ENCODE measurements at places on chromosomes 5 and 9.

DNA sequence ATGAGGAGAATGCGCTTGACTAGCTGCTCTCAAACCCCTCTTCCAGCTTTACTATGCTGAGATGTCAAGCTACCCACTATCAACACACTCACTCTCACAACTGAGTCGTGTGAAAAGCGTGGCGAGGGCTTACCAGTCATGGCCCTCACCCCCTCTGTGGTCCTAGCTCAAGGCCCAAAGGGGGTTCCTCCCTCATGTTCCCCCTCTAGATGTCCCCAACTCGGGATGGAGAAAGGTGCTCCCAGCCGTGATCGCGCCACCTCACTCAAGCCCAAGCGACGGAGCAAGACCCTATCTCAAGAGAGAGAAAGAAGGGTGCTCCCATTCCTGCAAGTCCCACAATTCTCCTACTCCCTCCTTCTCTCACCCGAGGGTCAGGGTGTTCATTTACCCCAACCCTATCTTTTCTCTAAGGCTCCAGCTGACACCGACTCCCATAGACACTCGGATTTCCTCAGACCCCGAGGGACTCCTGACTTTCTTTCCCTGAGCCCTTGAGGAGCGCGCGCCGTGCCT is 559 bp downstream of the SLC38A9 start:
- DNase-seq = peak; percentile 57

GRCh38 chr5:76192837-76193236 is 109.7 kb downstream of the SV2C start:
- no peak for DNase-seq

- DNase-seq = no peak
Observed at GRCh38 chr5:42656651-42657015, 100.0 kb upstream of the CCDC152 start.

DNA sequence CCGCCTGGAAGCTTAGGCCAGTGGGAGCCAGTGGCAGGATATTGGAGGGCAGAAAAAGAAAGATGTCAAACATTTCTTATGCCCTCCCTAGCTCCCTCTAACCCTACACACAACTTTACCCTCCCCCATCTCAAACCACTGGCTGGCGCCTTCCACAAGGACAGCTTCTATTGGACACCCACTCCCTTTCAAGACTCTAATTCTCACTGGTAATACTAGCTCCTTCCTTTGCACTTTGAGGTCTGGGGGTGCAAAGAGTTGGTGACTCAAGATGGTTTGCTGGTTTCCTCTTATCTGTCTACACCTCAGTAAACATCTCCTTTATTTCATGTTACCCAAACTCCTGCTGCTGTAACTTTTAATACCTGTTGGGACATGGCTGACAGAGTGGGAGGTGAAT is 11.6 kb upstream of the ITGA1 start:
- no peak for DNase-seq

DNA sequence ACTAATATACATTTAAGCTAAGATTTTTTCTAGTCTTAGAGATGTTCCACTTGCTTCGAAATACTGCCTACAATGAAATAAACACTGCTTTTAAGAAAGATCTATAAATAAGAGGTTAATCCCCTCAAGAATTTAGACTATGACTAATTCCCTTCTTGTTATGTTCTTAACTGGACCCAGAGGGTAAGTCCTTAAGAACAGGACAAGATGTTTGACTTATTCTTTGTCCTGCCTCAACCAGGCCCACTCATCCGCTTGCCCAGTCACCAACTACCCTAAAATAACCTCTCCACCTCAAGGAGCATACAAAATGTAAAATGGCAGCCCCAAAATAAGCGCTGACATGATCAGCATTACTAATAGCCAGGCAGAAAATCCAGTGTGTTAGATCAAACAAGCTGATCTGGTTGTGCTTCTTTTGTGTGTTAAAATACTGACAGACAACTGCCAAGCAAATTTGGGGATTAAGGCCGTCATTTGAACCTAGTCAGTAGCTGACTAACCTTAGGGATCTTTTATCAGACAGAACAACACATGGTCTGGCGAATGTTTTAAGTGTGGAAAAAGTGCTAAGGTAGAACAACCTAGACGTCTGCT is 93.7 kb upstream of the SMC5 start:
- no peak for DNase-seq

- no peak for DNase-seq
Observed at GRCh38 chr9:133098104-133098754, 22.8 kb downstream of the RALGDS start.

DNA sequence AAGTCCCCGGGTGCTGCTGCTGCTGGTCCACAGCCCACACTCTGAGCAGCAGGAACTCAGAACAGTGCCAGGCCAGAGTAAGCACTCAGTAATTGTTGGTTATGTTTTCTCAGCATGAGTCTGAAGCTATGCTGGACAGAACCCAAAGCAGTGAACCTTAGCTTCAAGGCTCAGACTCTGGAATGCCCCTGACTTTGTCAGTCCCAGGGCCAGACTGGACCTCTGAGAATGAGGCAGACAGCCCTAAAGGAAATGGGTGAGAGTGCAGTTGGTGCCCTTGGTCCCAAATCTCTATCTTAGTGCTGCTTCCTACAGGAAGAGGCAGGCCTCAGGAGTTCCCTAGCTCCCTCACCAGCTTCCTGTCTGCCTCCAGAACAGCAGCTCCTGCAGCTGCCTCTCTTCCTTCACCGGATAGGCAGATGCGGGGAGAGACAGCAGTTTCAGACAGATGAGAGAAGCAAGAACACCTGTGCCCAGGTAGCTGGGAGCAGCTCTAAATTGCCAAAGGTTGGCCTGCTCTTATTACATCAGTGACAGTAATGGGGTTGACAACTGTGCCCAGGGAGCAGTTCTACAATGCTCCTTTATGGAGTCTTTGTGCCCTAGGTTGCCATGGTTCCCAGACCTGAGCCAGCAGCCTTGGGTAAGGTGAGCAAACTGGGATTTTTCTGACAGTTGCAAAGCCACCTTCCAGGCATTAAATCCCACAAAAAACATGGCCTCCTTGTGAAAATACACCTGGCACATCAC is 82.2 kb upstream of the CXCL14 start:
- no peak for DNase-seq

DNA sequence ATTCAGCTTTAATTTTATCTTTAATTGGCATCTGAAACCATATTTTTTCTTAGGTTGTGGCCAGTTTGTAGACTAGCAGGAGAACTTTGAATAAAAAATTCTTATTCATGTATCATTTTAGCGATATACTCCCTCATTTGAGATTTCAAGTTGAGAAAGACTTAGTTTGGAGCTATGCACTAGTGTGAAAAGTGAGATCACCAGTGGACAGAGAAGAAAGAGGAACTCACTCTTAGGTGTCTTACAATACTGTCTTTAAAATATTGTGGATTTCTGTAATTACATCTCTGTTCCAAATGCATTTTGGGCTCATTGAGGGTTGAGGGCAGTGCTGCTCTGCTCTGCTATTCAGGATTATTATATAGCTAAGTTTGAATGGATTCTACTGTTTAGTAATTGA is 54.7 kb downstream of the NAA35 start:
- DNase-seq = no peak

GRCh38 chr5:72955143-72955767 is 586 bp upstream of the FCHO2 start:
- DNase-seq = no peak

GRCh38 chr5:88090506-88090905 is 178.1 kb downstream of the TMEM161B start:
- DNase-seq = no peak

- DNase-seq = peak; percentile 60
Observed at GRCh38 chr5:10454591-10455276, 13.1 kb downstream of the ROPN1L start.

DNA sequence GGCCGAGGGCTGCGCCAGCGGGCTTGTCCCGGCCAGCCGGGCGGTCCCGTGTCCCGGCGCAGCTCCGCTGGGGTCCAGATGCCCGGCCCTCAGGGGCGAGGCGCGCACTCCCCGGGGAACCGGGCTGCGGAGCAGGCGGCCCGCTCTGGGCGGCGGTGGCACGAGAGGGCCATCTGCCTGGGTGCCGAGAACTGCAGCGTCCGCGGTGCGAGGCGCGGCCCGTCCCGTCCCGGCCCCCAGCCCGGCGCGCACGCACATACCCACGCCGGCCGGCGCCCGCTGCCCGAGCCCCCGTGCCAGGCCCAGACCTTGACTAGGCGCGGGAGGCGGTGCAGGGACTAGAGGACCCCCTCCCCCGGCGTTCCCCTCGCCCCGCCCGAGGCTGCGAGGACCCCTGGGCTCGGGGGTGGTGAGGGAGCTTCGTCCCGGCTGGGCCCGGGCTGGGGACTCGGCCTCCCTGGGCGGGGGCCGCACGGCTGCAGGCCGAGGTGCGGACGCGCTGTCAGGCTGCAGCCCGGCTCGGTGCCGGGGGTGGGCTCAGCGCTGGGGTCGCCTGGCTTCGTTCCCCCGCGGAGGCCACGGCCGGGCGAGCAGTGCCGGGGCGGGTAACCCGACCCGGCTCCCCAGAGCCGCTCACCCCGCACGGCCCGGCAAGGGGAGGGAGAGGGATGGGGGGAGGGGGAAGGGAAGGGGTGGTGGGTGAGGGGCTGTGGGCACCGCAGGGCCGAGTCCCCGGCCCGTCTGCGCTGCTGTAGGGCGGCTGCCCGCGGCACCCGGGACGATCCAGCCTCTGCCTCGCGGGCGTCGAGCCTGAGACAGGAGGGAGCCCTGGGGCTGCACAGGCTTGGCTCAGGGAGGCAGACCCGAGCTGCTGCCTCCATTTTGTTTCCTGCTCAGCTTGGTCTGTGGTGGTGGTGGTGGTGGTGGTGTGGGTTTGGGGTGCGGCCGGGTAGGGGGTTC is 1.2 kb upstream of the NSD1 start:
- DNase-seq = no peak

DNA sequence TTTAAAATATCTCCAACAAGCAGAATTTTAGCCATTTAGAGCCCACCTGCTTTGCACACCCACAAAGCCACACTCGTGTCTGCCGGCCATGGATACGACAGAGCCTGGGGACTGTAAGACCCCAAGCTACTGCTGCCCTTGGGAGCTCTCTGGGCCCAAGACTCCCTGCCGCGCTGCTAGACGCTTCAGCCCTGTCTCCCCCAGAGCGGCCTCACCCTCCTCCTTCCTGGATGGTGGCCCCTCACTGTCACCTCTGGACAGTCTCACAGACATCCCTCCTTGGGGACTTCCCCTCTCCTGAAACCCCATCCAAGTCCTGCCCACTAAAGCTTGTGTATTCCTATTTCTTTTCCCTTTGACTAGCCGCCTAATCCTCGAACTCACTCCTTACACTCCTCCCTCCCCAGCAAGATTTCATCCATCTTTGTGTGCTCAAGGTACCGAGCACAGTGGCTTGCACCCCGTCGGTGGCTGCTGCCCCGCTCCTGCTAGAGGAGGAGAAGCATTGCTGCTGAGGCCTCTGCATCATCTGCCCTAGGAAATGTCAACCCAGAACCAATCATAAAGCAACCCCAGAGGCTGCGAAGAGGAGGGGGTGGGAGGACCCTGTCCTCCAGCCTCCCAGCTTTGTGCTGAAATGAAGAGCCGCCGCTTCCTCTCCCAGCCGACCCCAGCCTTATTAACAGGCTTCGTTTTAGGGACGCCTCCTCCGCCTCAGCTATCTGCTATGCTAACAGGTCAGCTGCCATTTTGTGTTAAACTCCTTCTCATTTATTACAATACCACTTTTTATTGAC is 71.2 kb downstream of the CFAP77 start:
- DNase-seq = no peak

- peak; percentile 53 for DNase-seq
Observed at GRCh38 chr5:147576646-147577535, 67.0 kb upstream of the DPYSL3 start.

GRCh38 chr5:65760504-65761275 is 38.7 kb downstream of the NLN start:
- DNase-seq = peak; percentile 19

DNA sequence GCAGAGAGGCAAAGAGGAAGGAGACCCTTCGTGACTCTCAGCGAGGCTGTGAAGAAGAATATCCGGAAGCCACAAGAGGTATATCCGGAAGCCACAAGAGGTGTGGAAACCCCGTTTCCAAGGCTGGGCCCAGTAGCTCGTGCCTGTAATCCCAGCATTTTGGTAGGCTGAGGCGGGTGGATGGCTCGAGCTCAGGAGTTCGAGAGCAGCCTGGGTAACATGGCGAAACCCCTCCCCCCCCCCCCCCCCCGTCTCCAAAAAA is 612 bp upstream of the BBLN start:
- no peak for DNase-seq

GRCh38 chr5:53089481-53089991 is 20.0 kb downstream of the MOCS2 start:
- no peak for DNase-seq

DNA sequence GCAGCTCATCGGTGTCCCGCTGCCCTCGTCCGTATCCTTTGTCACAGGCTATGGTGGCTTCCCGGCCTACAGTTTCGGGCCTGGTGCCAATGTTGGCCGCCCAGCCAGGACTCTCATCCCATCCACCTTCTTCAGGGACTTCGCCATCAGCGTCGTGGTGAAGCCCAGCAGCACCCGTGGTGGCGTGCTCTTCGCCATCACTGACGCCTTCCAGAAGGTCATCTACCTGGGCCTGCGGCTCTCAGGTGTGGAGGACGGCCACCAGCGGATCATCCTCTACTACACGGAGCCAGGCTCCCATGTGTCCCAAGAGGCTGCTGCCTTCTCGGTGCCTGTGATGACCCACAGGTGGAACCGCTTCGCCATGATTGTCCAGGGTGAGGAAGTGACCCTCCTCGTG is 41.9 kb downstream of the COL15A1 start:
- DNase-seq = no peak

DNA sequence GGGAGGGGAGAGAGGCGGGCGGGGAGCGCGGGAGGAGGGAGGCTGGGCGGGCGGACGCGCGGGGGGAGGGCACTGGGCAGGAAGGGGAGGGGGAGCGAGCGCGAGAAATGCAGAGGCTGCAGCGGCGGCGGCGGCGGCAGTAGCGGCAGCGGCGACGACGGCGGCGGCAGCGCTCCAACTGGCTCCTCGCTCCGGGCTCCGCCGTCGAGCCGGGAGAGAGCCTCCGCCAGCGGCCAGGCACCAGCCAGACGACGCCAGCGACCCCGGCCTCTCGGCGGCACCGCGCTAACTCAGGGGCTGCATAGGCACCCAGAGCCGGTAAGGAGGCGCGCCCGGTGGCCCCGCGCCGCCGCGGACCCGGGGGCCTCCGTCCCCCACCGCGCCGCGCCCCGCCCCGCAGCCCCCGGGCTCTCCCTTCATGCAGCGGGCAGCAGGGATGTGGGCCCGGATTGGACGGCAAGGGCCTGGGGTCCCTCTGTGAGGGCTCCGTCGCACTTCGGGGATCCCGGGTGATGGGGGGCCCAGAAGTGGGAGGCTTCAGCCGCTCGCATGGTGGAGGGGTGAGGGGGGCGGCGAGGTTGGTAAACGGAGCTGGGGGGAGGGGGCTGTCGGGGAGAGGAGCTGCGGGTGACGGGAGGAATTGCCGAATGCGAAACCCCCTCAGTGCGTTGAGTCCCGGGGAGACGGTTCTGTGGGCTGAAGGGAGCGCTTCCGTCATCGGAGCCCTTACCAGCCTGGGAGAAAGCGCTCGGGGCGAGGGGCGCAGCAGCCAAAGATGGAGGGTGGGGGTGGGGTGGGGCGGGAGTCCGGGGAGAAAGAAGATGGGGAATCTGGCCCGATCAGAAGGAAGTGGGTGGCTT is at the start of gene BASP1:
Gene BASP1, plus strand, starts transcription at position 139 of the 860 bp plus-strand sequence. CDS start 57,586 bp downstream, outside the sequence.
- DNase-seq = peak; percentile 78

- no peak for DNase-seq
Observed at GRCh38 chr5:104498281-104498680, 935.7 kb upstream of the NUDT12 start.

- DNase-seq = no peak
Observed at GRCh38 chr9:21993893-21994555, at the start of gene CDKN2A. TSS of gene CDKN2A (minus strand) at chr9:21994392.

- DNase-seq = no peak
Observed at GRCh38 chr5:160231783-160232342, 2.6 kb downstream of the FABP6 start.

- no peak for DNase-seq
Observed at GRCh38 chr9:2028888-2029287, 13.7 kb downstream of the SMARCA2 start.
